Immature natural killer cell (primary cell): ENCODE measurements at places on chromosomes 11 and 22. TPM values are rescaled to one million over a fixed set of nuclear protein-coding genes. Genes with fewer than 3 reads are reported as not detected.

Gene RAC2
- polyA plus RNA-seq: 1,843 TPM

Gene CAPRIN1
- 71.2 TPM for polyA plus RNA-seq

Gene WNT11
- polyA plus RNA-seq: 0.78 TPM

Gene OR6A2
- polyA plus RNA-seq: not detected

Gene WBP2NL
- polyA plus RNA-seq: 0.16 TPM

Gene KRTAP5-7
- not detected for polyA plus RNA-seq

DNA sequence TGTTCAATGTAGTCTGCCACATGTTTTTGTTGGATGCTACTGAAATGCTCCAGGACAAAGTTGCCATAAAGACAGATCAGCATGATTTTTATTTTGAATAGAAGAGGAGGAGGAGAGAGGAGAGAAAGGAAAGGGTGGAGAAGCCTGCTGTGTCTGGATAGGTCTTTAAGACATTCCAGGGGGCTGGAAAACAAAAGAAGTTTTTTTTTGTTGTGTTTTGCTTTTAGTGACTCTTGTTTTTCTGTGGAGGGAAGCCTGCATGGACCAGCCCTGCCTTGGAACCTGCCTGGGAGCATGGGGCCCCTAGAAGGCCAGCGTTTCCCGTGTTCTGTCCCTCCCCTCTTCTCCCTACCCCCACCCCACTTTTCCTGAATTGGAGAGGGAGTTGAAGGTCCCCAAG is 2.3 kb downstream of the TSPAN18 start:
- DNase-seq: no peak

DNA sequence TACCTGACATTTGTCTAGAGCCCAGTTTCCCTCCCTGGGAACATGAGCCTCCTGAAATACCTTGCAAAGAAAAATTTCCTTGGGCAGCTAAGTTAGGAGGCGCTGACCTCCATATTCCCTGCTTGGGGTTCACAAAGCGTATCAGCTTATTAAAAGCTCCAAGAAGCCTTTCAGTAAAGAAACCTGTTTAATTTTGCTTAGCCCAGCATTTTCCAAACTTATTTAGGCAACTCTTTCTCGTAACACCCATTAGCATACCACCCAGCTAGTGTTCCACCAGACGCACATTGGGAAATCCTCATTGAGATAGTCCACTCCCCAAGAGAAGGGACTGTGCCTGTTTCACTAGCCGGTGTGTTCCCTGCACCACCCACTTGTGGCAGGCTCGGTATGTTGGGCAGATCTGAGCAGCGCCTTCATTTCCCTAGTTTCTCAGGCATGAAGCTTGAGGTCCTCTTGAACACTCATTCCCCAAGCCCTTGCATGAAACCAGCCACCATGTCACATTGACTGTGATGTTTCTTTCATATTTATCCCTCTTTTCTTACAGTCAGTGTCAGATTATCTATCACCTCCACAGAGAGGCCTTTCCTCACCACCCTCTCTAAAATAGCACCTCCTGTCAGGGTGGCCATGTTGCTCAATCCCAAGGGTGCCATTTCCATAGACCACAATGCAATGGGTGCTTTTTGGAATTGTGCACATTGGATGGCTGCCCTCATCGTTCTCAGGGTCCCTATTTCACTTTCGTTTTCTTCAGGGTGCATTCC is 12.5 kb upstream of the ELF5 start:
- DNase-seq: no peak

- peak; percentile 24 for DNase-seq
Measured at GRCh38 chr11:122668562-122669090, 13.1 kb downstream of the UBASH3B start.

DNA sequence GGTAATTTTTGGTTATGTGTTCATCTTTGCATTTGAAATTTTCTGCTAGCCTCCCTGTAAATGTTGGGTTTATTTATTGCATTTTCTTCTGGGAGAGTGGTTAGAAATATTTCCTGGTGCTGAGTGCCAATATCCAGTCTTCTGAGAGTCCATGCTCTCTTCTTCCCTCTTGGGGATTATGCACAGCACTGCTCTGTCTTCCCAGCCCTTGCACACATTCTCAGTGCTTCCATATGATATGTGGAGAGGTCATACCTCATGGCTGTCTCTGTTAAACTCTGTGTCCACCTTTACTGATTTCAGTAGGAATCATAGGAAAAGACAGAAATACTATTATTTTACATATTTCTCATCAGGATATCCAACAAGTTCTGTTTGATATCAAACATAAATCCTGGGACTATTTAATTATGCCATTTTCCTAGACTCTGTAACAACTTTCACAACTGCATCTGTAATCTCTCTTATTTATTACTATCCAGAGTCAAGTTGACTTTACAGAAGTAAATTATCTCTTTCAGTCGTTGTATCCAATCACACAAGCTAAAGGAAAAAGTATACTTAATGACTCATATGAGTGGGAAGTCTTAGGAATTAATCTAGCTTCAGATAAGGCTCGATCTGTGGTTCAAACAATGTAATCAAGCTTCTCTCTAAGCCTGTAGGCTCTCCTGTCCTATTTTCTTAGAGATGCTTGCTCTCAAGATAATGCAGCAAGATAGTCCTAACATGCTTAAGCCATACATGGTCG is 2.7 kb upstream of the NXPE1 start:
- no peak for DNase-seq

DNA sequence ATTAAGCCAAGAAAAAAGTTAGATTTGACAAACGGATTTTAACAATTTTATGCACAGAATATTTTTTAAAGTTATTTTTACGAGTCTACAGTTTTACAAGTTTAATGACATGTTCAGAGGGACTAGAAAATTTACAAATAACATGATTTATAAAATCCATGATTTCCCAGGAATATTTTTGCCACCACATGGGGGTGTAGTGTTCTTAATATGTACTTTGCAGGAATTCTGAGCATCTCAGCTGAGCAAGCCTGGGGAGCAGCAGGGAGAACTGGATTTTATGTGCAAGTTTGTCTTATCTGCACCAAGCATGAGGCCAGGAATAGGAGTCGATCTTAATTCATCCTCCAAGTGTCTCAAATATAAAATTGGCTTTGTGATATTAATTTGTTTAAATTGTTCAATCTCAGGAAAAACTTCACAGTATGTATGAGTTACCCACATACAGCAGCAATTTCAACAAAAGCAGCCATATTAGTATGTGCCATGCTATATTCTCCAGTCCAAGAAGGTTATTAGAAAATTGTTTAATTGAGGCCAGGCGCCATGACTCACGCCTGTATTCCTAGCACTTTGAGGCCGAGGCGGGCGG is 826.3 kb downstream of the DLG2 start:
- DNase-seq: no peak

DNA sequence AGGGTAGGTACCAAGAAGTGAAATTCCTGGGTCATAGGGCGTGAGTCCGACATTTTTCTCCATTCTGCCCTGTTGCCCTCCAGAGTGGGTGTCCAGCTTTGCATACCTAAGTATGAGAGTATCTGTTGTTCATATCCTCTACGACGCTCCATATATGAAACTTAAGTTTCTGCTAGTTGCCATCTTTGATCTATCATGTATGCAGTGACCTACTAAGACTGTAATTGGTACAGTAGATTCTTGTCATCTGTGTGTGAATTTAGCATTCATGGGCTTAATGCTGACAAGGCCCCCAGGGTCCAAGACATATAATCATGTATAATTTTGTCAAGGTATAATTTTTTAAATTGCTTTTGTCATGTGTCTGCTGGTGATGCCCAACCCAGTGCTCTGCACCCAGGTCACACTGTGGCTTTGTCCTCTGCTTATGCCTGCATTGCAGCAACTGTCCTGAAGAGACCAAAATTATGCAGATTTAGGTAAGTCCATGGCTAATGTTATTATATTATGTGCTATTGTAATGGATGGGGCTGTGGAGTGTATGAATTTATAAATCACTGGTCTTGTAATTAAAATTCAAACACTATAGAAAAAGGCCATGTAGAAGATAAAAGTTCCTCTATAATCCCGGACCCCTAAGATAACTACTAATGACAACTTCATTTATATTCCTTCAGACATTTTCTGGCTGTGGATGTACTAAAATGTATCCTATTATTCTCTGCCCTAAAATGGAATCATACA is 12.2 kb downstream of the NEAT1 start:
- DNase-seq: no peak
